ENCODE measurements at places on chromosomes 7 and 10.

DNA sequence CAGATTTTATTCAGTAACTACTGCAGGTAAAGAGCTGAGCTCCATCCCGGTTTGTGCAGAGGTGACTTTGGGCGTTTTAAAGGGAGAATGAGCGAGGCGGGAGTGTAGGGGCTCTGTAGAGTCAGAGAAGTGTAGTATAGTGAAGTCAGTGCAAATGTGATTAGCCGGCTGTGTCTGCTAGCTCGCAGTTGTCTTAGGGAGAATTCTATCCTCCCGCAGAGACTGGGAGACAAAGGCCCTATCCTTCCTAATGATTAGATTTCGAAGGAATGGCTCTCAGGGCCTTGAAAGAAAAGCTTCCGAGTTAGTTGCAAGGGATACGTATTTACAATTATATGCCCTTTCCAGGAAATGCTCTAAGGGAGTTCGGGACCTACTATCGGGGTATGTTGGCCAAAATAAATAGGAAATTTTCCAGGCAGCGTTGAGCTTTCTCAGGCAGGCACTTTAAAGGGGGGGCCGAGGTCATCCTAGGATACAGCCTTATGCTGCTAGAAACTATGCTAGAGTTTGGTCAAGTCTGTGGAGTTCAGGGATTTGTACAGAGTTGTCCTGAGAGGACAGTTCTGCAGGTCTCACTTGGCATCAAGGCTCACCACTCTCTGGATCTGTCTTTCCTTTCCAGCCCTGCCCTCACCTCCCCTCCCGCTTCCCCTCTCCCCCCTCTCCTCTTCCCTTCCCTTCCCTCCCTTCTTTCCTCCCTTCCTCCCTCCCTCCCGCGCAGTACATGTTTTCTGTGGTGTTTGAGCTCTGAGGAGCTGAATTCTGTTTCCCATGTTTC, 825 bp downstream of the MRPL32 start:
- DNase-seq: no peak

DNA sequence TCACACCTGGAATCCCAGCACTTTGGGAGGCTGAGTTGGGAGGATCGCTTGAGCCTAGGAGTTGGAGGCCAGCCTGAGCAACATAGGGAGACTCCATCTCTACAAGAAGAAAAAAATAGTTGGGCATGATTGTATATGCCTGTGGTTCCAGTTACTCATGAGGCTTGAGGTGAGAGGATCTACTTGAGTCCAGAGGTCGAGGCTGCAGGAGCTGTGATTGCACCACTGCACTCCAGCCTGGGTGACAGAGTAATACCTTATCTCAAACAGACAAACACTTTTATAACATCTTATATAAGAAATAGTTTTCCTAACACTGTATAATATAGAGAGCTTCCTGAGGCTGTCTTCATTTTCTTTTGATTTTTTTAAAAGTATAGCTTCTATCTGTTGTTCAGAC, 448.4 kb upstream of the COBL start:
- DNase-seq: no peak

DNA sequence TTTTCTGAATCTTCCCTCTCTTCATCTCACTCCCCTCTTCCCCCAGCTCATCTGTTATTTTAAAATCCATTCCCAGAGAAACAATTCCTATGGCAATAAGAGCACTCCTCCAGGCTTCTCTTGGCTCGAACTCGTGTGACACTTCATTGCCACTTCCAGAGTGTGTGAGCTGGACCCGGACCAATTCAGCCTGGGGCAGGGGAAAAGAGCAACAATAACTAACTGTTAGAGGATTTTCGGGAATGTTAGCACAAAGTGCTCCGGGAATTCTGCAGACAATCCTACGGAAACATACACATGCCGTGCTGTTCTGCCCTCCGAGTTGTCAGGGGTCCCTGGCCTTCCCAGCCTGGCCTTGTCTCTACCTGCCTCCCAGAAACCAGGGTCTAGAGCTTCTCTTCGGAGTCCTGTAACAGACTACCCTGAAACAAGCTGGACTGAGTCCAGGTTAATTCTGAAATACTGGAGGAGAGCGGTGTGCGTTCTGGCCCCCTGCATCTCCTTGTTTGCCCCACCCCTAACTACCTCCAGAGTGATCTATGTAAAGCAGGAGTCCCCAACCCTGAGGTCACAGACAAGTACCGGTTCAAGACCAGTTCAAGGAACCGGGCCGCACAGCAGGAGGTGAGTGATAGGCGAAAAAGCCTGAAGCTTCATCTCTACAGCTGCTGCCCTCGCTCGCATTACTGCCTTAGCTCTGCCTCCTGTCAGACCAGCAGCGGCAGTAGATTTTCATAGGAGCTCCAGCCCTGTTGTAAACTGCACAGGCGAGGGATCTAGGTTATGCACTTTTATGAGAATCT, 11.3 kb downstream of the COL26A1 start:
- no peak for DNase-seq

- DNase-seq: no peak
Observed at GRCh38 chr7:89238156-89238555, 442.6 kb upstream of the TEX47 start.

DNA sequence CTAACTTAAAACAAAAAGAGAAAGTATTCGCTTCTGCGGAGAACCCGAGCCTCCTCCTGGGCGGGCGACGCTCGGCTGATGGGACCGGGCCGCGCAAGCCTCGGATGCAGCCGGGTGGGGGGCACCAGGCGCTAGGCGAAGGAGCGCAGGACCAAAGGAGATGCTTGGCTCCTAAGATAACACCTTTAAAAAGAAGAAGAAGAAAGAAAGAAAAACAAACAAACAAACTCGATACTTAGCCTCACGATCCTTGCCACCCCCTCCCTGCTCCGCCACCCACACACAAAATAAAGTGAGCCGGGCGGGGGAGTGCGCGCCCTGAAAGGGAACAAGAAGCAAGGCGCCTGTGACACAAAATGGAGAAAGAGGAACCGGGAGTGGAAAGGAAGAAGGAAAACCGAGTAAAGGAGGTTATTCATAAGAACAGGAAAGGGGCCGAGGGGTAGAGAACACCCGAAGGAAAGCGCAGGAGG, 34.0 kb upstream of the EBLN1 start:
- DNase-seq: no peak

DNA sequence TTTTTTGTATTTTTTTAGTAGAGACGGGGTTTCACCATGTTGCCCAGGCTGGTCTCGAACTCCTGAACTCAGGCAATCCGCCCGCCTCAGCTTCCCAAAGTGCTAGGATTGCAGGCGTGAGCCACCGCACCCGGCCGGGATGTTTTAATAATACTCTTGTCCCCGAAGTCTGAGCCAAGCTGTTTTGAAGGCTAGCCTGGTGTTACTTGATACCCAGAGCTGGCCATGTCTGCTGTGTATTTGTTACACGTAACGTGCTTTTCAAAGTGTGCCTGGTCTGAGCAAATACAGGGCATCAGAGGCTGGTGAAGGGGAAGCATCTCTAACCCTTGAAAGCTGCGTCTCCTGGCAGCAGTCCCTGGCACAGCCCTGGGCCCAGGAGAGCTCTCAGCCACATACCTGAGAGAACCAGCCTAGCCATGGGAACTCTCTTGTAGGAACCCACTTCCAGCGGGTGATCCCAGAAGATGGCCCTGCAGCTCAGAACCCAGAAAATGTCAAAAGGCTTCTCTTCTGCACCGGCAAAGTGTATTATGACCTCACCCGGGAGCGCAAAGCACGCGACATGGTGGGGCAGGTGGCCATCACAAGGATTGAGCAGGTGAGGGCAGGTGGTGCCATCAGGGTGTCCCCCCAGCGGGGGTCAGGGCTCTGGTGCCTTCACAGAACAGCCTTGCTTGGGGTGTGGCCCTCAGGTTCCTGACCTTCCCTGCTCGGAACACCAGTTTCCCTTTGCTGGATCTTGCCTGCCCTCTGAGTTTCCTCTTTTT, 41.7 kb upstream of the ZMIZ2 start:
- no peak for DNase-seq

- DNase-seq: no peak
Observed at GRCh38 chr7:120468611-120469010, 195.6 kb downstream of the KCND2 start.

GRCh38 chr7:4091767-4092166, 590.3 kb upstream of the FOXK1 start:
- DNase-seq: no peak

GRCh38 chr10:93601774-93602162, 733 bp upstream of the RBP4 start:
- DNase-seq: no peak

DNA sequence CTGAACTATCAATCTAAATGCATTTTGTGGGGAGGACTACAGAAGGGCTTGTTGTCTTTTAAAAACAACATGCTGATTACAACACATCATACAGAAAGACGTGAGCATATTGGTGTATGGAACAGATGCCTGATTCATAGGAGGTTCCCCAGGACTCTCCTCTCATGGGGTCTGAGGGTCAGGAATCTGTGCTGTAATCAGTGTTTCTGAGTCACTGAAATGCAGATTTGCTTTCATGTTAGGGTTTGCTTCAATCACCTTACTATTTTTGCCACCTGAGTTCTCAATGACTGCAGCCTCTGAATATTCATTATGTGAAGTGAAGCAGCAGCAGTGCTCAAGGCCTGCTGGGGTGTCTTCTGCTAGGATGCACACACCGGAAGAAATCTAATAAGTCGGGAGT, 550 bp upstream of the ANK3 start:
- DNase-seq: peak; percentile 52

GRCh38 chr10:78744491-78745090, 324.2 kb upstream of the ZMIZ1 start:
- DNase-seq: no peak

DNA sequence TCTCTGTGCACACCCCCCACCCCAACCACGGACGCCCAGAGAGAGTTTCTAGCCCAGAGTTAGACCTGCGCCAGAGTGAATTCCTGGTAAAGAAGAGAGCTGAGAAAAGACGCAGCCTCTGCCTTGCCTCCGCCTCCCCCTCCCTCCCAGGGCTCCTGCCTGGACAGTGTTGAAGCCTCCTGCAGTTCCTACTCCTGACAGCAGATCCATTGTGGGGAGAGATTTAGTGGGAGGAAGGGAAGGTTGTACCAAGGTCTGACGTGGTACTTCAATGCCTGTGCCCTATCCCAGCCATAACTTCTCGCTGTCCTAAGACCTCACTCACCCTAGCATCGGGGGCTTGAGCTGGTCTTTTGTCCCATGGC, 952 bp downstream of the SRRM3 start:
- DNase-seq: no peak

GRCh38 chr7:136174477-136175125, 197.4 kb upstream of the MTPN start:
- no peak for DNase-seq

GRCh38 chr7:20064974-20065862, 152.0 kb downstream of the MACC1 start:
- DNase-seq: no peak

DNA sequence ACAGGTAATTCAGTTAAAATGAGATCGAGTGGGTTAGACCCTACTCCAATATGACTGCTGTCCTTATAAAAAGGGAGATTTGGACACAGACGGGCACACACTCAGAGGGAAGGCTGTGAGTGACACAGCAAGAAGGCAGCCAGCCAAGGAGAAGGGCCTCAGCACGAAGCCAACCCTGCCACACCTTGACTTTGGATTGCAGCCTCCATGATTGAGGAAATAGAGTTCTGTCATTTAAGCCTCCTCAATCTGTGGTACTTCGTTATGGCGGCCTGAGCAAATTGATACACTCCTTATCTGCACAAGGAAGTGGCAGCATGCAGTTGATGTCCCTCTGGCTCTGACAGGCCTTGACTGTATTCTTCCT, 43.8 kb downstream of the SH2D4B start:
- no peak for DNase-seq

DNA sequence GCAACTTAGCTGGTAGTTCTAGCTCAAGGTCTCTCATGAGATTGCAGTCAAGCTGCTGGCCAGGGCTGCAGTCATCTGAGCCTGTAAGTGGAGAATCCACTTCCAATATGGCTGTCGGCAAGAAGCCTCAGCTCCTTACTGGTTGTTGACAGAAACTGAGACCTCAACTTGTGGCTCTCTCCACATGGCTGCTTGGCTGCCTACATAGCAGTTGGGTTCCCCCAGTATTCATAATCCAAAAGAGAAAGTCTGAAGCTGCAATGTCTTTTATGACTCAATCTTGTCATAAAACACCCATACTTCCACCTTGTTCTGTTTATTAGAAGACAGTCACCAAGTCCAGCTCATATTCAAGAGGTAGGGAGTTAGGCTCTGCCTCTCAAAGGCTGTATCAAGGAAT, 334.9 kb upstream of the KMT2E start:
- DNase-seq: no peak

DNA sequence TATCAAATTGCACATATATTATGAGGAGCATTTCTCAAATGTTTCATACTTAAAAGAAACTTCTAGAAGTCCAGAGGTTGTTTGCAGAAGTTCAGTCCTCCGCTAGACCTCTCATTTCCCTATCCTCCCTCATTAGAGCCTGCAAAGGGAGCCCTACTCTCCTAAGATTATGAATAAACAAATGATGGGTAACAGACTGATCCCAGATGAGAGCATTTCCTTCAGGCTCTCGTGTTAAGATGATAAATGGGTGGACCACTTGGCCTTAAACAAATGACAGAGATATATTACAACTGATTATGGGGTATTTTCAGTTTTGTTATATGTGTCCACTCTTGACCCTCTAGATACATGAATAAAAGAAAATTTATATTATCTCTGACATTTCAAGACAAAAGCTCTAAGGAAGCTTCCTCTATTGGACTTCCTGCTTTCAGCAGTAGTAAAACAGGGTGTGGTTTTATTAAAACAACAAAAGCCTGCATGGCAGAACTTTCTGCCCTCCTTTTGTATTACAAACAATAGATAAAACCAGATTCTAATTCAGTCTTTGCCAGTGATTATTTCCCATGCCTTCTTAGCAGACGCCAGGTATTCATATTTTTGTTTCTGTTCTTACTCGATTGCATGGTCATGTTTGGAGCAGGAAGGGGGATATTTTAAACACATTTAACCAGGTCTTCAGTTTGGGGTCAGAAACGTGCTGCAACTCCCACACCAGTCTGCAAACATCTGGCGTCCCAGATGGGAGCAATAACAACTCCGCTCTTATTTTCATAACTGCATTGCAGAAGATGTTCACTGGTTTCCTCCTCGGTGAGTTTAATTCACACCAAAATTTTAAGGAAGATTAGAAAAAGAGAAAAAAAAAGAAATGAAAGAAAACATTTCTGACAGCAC, 52.4 kb upstream of the FAM204A start:
- DNase-seq: no peak

- DNase-seq: no peak
Observed at GRCh38 chr10:93166134-93166533, 92.4 kb downstream of the CYP26A1 start.

GRCh38 chr10:116490028-116490662, 55.6 kb upstream of the PNLIP start:
- no peak for DNase-seq

DNA sequence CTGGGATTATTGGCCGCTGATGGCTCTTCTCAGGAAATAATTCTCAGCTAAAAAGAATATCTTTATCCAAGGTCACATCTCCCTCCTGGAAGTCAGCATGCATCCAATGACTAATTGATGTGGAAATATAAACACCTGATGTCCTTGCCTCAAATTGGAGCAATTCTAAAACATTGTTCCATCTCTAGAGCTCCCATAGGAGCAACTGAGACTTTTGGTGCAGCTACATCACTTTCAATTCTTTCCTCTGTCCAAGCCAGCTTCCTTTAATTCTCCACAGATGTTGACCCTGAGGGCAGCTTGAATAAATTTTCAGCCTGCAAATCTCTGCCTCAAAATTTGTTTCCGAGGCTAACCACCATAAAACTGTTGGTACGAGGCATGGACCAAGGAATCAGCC, 43.9 kb upstream of the KCND2 start:
- no peak for DNase-seq

GRCh38 chr10:77359287-77359691, 278.3 kb downstream of the KCNMA1 start:
- no peak for DNase-seq

Measured in cerebellar nuclear complex (tissue), 1 donor.